ENCODE measurements at places on chromosomes 6 and 20.
A peak's percentile ranks its signal among the peaks of the same experiment; 100 is the strongest.

- no peak for DNase-seq
These were observed 363.5 kb downstream of the BCKDHB start for GRCh38 chr6:80469977-80470376.

DNA sequence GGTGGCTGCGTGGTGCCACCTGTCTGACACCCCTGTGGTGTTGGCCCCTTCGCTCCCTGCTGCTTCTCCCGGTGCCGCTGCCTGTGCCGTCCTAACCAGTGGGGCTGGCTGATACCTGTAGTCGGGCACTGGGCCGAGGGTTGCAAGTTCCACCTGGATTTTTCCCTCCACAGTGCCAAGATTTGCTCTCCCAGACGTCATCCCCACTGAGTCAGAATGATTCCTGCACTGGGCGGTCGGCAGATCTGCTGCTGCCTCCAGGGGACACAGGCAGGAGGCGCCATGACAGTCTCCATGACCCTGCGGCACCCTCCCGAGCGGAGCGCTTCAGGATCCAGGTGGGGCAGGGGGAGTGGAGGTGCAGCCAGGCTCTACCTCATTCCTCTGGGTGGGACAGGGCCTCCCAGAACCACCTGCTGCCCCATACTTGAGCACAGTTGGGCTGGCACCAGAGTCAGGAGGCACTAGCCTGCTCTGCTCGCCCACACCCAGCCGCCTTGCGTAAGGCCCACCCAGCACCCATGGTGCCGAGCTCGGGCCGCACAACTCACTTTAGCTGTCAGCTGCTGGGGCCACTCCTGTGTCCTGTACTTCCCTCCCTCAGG lies 60.2 kb downstream of the TCP11 start:
- no peak for DNase-seq

- peak; percentile 21 for DNase-seq
These were observed 43.3 kb upstream of the PHACTR2 start for GRCh38 chr6:143634486-143634885.

DNA sequence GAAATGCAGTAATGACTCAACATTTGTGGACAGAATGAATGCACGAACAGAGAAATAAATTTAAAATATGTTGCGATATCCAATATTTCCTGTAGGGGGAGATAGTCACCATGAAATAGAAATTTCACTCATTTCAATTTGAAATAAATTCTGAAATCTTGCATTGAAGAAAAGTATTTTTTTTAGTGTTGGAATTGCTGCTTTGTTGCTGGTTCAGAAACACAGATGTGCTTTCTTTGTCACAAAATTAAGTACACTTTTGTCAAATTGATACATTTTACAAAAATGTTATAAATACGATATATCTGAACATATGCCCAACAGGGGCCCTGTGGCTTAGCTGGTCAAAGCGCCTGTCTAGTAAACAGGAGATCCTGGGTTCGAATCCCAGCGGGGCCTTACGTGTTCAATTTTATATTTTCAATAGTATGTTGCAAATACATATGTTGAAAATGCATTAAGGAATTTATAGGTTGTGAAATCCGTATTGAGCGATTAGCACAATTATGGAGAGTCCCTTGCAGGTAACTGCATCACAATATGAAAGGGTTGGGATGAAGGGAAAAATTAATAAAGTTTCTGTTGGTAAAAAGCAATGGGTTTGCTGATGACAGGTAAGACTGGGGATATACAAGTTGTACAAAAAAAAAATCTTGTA lies 85.4 kb upstream of the PRSS16 start:
- peak; percentile 62 for DNase-seq

GRCh38 chr6:21138336-21139069 lies 455.0 kb upstream of the SOX4 start:
- DNase-seq, result no peak

DNA sequence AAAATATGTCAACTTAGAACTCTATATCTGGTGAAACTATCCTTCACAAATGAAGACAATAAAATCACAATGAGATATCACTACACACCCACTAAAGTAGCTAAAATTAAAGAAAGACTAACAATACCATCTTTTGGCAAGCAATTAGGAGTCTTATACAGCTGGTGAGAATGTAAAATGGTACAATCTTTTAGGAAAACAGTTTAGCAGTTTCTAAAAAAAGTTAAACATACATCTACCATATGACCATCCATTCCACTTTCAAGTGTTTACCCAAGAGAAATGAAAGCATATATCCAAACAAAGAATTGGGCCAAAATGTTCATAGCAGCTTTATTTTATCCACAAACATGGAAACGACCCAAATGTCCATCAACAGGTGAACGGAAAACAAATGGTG lies 13.8 kb upstream of the EEF1A1 start:
- no peak for DNase-seq

GRCh38 chr6:119138906-119139541 lies 60.6 kb upstream of the FAM184A start:
- DNase-seq, result peak; percentile 31
